ENCODE measurements at places on chromosomes 1 and 21.

DNA sequence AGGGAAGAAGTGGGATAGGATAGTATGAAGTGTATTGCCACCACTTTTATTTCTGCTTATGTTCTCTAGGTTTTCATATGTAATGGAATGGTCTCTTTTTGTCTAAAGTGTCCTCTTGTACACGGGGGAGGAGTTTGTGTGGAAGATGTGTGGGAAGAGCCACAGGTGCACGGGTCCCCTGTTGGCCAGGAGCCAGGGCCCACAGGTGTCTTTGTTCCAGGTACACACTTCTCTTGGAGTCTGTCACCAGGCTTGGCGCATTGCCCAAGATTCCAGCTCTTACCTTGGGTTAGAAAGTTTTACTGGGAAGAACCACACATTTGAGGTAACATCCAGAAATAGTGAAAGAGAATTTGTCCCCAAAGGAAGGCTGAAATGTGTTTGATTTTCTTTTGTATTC, 10.5 kb downstream of the TENT5C start:
- DNase-seq: no peak

DNA sequence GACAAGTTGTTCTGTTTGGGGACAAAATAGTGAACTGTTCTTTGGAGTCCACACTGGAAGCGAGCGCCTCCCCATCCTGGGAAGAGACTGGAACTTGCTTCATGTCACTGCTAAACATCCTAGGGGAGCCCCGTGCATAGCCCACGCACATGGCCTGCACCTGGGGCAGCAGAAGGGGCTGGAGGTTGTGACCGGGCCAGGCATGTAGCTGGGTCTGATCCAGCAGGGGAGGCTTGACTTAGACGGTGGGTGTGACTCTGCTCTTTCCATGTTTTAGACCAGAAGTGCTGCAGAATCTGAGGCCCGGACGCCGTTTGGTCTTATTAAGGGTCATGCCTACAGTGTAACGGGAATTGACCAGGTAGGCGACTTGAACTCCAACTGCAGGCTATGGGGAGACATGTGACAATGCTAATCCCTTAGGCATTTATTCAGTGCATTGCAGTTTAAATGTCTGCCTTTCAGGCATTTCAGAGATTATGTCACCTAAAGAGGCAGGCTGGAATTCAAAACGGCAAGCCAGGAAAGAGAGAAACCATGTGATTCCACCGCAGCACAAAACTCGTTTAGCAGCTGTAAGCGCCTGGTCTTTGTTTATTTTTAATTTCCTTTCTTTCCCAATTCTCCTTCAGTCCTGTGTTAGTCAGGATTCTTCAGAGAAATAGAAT, 21.8 kb downstream of the CAPN9 start:
- DNase-seq: no peak

GRCh38 chr1:78303620-78304019, 187.2 kb upstream of the PTGFR start:
- DNase-seq: no peak

DNA sequence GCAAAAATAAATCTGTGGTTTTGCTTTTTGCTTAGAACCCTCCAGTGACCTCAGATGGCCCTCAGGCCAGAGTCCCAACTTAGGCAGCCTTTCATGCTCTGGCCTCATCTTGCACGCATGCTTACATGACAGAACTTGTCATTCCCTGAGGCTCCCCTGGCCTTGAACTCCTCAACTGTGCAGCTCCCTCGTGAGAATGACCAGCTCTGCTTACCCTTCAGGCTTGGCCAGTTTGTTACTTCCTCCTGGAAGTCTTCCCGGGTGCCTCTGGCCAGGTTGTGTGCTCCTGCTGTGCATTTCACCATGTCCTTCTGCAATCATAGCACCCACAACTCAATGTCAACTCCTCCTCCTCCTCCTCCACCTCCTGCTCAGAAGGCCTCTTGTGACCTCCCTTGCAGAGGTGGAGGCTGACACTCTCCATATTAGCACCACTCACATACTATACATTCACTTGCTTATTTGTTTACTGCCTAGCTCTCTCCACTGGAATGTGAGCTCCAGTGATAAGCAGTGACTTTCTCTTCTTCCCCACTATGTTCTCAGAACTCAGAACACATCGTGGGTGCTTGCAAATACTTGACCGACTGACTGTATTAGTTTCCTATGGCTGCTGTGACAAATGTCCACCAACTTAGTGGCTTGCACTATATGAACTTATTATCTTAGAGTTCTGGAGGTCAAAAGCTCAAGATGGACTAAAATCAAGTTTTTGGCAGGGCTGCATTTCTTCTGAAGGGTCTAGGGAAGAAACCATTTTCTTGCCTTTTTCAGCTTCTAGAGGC, 41.9 kb downstream of the RCSD1 start:
- DNase-seq: no peak

- DNase-seq: no peak
These were observed 12.7 kb upstream of the DYNLT5 start for GRCh38 chr1:66739401-66740157.

DNA sequence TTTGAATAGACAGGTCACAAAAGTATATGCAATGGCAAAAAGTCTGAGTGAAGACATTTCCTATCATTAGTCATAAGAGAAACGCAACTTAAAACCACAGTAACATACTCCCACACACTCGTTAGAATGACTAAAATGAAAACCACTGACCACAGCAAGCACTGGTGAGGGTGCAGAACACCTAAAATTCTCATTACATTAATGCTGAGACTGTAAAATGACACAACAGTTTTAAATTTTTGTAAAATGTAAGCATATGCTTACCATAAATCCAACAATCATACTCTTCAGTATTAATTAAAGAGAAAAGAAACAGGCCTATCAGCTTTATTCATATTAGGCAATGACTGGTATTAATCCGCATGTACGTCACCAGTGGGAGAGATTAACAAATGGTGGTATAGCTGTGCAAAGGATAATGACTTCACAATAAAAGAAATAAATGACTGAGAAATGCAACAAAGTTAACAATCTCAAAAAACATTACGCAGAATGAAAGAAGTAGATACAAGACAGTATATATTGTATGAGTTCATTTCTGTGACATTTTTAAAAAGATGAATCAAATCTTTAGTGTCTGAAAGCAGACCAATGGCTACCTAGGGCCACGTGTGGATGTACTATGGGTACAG, 253.5 kb downstream of the AKT3 start:
- peak; percentile 26 for DNase-seq

DNA sequence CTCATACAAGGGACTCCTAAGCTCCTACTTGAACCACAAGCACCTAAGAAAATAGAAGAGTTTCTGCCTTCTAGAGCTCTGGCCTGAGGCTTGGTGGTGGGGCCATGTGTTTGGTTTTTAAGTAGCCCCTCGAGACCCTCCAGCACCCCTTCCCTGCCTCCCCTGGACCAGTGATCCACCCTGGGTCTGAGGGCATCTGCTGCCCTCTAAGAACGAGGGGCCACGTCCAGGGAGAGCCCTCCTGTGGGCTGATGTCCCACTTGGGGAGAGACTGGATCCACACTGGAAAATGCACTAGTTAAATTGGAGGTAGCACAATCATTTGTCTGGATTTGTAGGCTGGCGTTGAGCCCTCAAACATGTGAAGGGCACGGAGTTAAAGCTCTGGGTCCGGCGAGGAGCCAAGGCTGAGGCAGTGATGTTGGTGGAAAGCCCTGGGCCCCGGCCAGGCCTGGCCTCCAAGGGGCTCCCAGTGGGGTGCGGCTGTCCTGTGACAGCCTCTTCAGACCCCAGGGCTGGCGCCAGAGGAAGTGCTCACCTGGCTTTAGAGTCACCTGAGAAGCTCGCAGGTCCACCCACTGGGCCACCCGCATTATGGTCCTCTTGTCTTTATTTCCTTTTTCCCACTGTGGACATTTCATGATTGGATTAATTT, 65.2 kb downstream of the SLC37A1 start:
- DNase-seq: no peak

DNA sequence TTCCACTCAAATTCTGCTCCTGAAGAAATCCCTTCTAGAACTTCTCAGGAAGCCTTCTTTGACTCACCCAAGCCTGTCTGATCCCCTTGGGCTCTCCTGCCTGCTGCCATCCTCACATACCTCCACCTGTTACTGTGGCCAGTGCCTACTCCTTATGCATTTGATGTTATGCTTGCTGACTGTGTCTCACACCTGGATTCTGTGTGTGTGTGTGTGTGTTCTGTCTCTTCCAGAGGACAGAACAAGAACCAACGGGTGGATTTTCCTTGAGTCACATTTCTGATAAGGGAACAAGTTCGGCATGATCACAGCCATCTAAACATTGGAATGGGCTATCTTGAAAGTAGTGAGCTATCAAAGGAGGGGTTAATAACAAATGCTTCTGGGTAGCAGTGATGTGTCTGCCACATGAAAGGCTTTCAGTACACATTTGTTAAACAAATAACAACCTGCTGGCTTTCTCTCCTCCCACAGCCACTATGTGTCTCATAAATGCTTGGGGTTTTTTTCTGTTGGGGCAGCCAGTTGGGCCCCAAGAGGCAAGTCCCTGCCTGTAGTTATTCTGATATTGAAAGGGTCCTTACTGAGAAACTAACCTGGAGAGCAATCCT, 8.9 kb upstream of the GPR37L1 start:
- DNase-seq: no peak

GRCh38 chr21:44421901-44422840, 33.1 kb upstream of the LRRC3 start:
- no peak for DNase-seq

GRCh38 chr1:22253012-22253790, 110.3 kb upstream of the WNT4 start:
- DNase-seq: no peak

GRCh38 chr1:11690397-11691301, 861 bp upstream of the DRAXIN start:
- DNase-seq: no peak

- no peak for DNase-seq
These were observed 3.1 kb downstream of the DHX9 start for GRCh38 chr1:182842265-182842664.

DNA sequence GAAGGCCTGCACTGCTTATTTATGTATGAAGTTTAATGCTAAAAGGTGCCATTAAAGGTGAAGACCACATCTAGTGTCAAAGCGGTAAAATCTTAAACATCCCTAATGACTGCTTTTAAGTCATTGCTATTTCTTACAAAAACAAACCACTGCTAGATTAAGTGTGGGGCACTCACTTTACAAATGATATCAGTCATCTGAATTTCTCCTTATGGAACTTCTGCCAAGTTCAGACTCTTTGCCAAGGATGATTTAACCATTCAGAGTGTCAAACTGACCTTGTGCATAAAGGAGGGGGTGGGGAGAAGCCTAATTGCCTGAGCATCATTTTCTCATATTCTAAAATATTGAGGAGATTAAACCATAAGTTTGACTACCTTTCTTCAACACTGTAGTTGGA, 271.5 kb downstream of the TGFB2 start:
- DNase-seq: no peak

DNA sequence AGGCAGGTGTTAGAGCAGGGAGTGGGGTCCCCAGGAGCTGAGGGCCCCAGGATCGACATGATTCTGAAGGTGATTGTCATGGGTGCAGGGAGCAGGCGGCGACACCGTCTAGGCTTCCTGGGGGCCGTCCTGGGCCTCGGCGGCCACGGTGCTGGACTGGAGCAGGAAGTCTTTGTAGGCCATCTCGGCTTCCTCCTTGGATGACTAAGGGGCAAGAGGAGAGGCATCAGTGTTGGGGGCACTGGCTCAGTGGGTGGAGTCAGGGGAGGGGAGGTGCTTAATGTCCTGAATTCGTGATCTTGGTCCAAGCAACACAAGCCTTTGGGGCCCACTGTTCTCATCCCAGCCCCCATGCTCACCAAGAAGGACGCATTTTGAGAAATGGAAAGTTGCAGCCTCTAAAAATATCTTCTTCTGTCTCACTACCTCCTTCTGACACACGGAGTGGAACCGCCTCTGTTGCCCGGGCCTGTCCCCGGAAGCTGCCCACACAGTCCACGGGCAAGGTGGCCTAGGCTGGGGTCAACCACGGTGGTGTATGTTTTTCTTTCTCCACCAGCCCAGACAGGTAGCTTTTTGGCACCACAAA, 8.6 kb upstream of the FCMR start:
- DNase-seq: no peak

DNA sequence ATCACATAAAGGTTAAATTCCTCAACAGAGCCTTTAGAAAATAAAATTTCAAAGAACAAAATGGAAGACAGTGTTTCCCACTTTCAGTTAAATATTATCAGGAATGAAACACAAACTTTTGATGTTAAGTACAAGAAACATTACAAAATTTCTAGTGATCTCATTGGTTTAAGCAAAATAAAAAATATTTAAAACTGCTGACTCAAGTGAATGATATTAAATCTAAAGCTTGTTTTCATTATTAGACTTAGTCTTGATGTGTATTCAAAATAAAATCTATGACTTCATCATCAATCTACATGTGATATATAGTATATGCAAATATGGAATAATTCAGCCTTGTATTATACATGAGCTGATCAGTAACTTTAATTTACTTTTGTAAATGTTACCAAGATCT, 584.9 kb downstream of the PTBP2 start:
- DNase-seq: no peak

DNA sequence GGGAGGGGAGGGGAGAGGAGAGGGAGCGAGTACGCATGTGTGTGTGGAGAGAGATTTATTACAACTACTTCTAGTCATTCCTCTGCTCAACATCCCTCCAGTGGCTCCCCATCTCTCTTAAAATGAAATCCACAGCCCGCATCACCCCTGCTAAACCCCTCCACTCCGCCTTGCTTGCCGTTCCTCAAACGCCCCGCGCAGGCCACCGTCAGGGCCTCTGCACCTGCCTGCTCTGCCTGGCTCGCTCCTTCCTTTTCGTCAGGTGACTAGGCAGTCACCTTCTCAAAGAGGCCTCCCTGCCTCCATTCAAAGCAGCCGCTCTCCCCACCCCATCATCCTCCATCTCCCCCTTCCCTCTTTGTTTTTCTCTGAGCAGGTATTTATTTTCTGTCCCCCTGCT, 29.9 kb downstream of the LRRC38 start:
- no peak for DNase-seq

GRCh38 chr1:115536279-115536816, 105.4 kb upstream of the VANGL1 start:
- DNase-seq: no peak
